ENCODE measurements at places on chromosomes 12 and 14.

DNA sequence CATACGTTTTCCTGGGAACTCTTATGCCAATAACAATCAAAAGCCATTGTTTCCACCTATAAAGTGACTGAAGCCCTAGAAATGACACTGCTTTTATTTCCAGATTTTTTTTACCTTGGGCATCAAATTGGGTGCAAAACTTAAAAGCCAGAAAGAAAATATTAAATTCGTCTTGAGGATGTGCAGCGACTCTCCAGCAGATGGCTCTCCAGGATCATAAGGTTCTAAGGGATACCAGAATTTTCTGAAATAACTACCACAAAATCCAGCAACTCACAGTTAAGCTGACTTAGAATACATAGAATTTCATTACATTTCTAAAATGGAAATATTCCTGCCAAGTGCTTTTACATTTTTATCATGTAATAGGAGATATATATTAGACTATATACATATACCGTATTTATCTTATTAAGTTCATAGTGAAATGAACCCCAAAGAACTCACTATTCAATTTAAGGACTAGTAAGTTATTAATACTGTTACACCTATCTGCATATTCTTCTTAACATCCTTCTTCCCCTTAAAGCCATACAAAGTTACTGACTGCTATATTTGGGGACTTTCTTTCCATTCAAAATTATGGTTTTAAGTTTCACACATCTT is 44.0 kb downstream of the ARMH4 start:
- DNase-seq: peak; percentile 4

GRCh38 chr14:79916892-79917291 is 294.4 kb downstream of the DIO2 start:
- no peak for DNase-seq

DNA sequence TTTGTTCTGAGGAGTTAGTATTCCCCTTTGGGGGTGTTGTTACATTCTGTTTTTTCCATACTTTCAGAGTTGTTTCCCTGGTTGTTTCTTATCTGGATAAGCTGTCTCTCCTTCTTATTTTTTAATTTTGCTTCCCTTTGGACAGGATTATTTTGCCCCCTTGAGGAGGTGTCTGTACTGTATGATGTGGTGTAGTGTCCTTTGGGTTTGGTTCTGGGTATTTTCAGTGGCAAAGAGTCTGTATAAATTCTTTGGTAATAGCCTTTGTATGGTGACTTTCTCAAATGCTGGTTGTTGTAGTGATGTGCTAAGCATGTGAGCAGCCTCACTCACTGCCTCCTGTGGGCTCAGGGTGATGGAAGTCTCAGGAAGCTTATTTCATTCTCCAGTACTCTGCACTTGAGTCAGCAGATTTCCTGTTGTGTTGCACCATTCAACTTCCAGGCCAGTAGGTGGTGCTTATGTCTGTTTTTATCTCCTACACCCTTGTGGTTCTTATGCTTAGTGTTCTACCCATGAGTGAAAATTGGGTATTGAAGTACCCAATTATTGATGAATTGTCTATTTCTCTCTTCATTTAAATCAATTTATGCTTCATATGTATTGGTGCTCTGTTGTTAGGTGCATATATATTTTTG is 103.3 kb upstream of the PMCH start:
- DNase-seq: no peak

GRCh38 chr12:62599854-62600437 is 133.3 kb downstream of the MON2 start:
- DNase-seq: no peak

DNA sequence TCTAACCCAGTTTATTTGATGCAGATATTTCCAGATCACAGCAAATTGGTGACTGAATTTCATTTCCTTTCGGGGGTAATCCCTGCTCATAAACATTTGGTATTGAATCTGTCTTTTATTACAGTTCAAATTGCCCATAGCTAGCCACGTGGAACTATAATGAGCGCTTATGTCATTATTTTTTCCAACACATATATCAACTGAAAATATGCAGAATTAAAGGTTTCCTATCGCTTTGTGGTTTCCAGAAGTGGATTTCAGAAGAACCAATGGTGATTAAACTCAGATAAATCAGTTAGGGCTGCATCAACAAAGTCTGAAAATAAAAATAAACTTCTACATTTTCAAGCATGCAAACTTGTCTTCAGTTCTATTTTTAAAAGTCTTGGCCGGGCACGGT is 111.9 kb downstream of the PIK3C2G start:
- no peak for DNase-seq

- DNase-seq: no peak
Observed at GRCh38 chr12:101097829-101098580, 112.0 kb downstream of the SLC5A8 start.

DNA sequence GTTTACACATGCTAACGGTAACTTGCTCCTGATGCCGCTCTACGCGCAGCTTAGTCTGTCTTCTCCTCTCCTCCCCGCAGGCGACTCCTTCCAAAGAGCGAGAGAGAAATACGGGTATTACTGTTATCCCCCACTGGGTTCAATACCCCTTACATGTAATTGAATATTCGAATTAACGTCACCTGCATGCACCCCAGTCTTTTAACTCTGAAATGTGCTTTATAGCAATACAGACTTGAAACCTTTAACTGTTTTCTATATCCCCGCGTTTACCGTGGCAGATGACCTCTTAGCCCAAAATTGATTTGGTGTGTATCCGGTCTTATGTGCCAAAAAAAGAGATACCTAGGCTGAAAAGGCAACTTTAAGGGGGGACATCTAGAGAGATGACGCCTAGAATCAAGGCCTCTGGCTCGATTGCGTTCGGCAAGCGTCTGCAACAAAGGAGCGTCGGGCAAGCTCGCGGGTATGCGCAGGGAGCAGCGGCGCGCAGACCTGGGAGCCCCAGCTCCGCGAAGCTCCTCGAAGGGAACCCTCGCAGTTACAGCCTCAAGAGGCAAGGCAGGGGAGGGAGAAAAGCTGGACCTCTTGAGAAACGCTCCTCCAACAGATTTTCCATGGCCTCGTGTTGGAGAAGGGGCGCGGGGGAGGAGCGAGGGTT is 6.8 kb upstream of the FOXG1 start:
- DNase-seq: no peak

GRCh38 chr12:105279460-105280056 is 43.6 kb upstream of the APPL2 start:
- no peak for DNase-seq

DNA sequence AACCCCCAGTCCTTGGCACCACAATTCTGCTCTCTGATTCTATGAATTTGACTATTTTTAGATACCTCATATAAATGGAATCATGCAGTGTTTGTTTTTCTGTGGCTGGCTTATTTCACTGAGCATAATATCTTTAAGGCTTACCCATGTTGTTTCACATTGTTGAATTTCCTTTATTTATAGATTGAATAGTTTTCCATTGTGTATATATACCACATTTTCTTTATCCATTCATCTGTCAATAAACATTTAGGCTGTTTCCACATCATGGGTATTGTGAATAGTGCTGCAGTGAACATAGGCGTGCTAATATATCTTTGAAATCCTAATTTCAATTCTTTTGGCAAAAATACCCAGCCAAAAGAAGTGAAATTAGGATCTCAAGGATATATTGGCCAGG is 126.7 kb upstream of the SLC38A2 start:
- no peak for DNase-seq

GRCh38 chr12:92010368-92010767 is 135.3 kb downstream of the BTG1 start:
- DNase-seq: no peak

- peak; percentile 51 for DNase-seq
Observed at GRCh38 chr14:58166005-58166983, 14.3 kb upstream of the ARMH4 start.

DNA sequence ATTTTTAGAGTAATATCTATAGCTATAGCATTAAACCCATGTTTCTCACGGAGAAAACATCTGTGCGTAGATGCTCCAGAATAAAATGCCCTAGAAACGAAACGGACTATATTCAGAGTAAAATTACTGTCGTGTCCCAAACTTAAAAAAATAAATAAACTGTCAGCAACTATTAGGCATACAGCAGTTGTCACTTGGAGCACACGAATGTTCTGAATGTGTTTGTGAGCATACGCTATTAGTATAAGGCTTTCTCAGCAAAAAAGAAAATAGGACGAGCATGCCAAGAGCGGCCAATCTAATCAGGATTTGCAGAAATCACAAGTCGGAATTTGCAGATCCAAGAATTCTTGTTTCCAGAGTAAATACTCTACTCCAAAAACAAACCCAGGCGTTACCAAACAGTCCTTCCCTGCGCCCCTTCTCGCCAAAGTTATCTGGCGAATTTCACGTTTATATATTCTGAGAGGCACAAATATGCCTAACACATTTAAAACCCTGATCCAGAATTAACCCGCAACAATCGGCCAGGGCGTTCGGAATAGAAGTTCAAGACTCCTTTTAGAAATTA is 836 bp downstream of the PTPN21 start:
- DNase-seq: no peak

DNA sequence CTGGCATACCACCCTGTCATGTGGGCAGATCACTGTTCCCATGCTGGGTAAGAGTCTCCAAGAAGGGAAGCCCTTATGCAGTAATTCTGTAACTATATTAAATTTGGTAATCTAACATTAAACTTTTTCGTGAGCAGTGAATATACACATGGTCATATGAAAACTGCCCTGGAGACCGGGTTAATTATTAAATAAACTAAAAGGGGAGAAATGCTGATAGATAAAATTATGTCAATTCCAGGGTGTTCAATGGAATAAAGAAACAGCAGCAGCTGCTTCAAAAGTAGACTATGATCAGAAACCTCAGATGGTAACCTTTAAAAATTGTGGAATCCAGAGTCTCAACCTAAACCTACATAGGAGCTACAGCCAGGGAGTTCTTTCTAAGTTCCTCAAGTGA is 100.0 kb downstream of the PAWR start:
- no peak for DNase-seq

DNA sequence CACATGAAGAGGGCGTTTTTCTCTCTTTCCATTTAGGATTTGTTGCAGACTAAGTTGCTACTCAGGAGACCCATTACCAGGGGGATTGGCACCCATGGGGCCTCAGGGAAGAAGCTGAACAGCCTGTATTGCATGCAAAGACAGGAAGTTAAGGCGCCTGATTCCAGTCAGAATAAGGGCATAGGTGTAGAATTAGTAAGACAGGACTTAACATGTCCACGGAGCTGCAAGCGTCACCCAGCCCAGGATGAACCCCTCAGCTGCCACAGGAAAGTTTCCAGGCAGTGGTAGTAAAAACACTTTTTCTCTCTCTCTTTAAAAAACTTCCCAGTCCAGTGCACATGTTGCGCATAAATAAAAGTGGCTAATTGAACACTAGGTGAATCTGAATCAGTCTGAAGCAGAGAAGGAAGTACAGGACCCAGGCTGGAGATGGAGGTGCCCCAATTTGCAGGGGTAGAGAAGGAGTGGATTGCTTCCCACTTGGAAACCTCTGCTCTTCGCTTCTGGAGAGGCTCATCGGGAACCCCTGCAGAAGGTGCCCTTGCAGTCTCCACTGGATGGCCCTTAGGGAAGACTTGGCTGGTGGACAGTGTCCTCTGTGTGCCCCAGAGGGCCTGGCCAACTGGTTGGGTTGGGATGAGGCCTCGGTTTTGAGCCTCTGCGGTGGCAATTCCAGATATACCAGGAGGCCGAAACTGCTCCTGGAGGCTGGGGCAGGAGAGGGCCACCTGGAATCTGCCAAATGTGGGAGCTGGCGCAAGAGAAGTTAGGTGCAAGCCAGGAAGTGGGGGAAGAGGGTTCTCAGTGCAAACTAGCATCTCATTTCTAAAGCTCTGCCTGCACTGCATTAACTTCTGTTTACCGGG is 10.7 kb upstream of the TBX3 start:
- DNase-seq: no peak

DNA sequence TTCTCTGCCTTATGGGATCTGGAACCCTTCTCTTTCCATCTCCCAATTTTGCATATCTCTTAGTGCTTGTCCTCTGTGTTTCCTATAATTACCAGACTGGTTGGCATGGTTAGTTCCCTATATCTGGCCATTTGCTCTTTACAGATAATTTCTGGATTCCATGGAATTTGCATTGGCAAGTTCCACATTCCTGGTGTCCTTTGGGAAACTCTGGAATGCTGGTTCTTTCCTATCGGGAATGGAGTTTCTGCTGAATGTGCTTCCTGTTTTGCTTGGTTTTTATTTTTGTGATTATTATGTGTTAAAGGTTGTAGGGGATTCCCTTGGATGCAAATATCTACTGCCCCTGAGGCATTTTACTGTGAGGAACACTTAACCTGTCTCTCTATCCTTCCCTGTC is 193.0 kb upstream of the BTG1 start:
- no peak for DNase-seq

DNA sequence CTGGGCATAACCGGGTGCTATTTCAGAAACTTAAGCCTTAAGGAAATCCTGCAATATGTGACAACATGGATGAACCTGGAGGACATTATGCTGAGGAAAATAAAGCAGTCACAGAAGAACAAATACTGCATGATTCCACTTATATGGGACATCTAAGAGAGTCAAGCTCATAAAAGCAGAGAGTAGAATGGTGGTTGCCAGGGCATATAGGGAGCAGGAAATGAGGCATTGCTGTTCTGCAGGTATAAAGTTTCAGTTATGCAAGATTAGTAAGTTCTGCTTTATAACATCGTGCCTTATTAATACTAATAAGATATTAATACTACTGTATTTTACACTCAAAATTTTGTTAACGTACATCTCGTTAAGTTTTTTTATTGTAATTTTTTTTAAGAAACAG is 124.2 kb upstream of the ATF1 start:
- no peak for DNase-seq

DNA sequence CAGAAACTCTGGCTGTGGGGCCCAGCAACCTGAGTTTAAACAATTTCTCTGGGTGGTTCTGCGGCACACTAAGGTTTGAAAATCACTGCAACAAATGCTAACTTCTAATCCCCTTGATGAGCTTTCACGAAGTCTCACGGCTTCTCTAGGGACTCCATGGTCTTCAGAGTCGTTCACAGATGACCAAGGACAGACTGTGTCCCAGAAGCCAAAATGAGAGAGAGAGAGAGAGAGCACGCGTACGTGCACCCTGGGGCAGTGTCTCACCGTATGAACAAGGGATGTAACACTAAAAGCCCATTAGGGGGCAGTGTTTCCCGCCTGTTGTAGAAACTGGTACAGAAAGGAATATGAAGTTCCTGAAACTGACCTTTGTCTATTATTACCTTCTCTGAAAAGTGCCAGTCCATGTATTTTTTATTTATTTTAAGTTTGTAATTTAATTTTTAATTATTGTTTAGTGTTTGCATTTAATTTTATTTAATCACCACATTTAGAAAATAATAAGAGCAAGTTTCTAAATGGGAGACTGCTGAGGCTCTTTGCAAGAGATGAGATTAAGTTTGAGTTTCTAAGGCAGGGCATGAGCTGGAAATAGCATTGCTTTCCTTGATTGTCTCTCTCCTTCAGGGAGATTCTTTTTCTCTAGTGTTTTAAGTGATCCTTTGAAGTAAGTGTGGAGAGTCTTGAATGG is 3.4 kb downstream of the APOLD1 start:
- DNase-seq: peak; percentile 36

GRCh38 chr12:65106948-65107347 is 14.2 kb downstream of the WIF1 start:
- no peak for DNase-seq

DNA sequence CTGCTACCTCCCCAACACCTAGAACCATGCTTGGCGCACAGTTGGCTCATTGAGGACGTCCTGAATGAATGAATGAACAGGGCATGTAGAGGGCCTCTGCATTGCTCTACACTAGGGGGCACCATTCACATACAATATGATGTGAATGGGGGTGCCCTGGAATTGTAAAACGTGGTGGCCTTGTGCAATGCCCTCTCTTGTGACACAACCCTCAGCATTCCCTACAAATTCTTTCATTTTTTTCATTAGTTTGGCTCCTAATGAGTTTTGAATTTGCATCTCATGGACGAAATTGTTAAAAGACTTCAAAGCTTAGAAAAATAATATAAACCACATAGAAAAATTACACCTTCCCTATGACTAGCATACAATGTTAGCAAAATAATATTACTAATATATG is 2.3 kb upstream of the DIO2 start:
- no peak for DNase-seq
